ENCODE measurements at places on chromosomes 3 and 15.

GRCh38 chr3:75631541-75631940 is 32.6 kb upstream of the FRG2C start:
- no peak for DNase-seq

DNA sequence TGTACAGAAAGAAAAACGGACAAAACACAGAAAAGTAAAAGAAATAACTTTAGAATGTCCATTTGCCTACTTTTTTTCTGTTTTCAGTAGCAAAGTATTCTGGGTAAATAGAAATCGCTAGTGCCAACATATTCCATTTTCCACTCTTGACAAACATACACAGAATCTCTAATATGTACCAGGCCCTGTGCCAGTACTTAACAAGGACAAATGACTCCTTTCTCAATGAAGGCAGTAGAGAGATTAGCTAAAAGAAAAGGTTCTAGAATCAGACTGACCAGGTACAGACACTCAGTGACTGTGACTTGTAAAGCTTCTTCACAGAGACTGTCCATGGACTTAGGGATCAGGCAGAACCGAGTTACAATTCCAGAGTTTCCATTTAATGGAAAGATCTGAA is 165.8 kb upstream of the STAC start:
- no peak for DNase-seq

DNA sequence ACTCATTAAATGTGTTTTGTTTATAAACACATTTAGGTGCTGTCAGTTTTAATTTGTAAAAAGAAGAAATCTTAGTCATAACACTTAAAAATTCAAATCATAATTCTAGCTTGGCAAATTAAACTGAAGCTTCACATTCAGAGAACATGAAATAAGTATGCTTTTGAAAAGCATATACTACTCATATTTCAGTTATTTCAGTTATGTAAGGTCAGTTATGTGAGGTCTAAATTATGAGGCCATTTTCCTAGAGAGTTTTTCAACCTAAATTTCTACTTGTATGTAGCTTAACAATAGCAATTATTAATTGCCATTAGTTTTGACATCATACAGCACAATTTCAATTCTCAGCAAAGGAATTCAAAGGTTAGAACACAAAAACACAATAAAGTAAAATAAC is 465.0 kb downstream of the PLOD2 start:
- no peak for DNase-seq

DNA sequence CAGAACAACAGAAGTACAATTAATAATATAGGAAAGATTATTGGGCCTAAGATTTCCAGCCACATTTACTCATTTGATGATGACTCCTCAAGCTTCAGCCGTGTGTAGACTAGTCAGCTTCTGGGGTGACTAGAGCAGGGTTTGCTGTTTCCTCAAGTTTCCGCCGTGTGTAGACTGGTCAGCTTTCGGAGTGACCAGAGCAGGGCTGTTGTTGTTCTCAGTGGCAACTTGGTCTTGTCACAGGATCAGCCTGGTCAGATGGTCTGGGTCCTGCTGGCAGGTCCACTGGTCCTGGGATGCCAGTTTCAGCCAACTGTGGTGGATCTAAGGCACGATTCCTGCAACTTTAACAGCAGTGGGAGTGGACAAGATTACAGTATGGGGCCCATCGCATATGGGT is 21.8 kb upstream of the NOX5 start:
- DNase-seq, result no peak

DNA sequence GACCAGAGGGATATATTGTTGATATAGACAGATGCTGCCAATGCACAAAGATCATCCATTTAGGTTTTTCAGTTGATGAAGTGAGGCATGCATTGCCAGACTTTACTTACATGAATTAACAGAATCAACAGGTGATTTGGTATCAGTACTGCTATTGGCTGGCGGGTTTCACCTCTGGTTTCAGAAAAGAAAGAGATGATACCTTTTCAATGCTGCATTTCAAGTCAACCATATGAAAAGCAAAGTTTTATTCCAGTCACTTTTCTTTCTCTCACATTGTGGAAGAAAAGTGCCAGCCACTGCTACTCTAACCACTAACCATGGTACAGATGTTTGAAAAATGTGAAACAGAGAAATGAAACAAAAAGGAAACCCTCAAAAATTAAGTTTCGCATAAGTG is 289.1 kb downstream of the TIGIT start:
- DNase-seq, result no peak

DNA sequence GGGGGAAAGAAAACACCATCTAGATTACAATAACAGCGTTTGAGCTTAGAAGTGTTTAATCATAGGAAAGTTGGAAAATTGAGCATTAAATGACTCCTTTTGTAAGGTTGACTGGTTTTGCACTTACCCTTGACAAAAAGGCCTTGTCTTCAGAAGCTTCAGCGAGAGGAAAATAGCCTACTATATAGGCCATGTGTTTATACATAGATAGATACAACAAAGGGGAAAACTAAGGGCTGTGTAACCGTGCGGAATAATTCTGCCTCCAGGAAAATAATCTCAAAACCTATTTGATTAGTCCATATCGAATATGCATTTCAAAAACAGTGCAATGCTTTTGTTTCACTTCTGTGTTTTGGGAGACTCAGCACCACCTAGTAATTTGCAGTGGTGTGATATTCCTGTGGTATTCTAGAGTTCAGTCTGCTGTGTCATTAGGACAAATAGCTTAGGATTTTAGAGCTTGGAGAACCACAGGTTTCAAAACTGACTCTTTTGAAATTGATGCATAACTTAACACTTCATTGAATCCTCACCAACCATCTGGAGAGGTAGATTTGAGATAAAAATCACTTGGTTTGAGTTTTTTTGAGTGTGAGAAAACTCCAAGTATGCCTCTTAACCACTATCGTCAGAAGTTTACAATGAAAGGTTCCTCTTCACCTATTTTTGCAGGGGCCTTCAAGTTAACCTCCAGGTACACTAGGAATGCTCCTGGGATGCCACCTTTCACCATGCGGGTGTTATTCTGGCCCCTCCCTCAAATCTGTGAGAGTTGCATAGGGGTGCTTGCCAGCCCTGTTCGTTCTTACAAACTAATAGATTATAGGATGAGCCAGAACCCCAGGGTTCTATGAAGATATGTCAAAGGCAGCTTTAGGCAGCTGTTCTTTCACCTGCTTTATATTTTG is 1.9 kb downstream of the ARHGAP31 start:
- DNase-seq, result no peak

- DNase-seq, result no peak
These were observed 146.5 kb downstream of the XXYLT1 start for GRCh38 chr3:195124378-195124992.

- DNase-seq, result peak; percentile 55
These were observed 136.5 kb downstream of the ZNF609 start for GRCh38 chr15:64596701-64597476.

DNA sequence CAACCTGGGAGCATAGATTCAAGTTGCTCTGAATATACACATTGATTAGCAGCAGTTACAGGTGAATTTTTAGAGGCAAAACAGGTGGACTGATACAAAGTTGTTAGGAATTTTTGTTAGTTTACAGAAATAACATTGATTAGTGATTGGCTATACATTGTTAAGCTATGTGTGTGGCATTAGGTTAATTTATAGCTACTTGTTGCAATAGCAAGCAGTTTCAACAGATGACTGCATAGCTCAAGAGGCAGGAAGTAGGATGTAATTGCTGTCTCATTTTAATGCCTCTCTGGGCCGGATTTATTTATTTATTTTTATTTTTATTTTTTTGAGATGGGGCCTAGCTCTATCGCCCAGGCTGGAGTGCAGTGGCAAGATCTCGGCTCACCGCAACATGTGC is 99.7 kb downstream of the TCF12 start:
- DNase-seq, result no peak

GRCh38 chr3:39262846-39263245 is 17.0 kb downstream of the CX3CR1 start:
- no peak for DNase-seq

DNA sequence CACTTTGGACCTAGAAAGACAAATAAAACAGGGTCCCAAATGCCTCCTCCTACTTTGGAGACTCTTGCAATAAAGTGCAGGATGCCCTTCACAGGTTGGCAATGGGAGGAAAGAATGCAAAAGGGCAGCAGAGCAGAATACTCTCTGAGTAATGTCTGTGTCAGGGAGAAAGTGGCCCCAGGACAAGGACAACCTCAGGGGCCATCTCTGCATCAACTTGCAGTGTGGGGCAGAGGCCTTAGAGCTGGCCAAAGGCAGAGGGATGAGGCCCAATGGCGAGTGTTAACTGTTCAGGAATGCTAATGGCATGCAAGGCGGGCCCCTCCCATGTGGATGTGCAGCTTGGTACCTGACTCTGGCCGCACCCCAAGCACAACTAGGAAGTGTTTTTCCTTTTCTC is 8.4 kb downstream of the UPK1B start:
- no peak for DNase-seq

DNA sequence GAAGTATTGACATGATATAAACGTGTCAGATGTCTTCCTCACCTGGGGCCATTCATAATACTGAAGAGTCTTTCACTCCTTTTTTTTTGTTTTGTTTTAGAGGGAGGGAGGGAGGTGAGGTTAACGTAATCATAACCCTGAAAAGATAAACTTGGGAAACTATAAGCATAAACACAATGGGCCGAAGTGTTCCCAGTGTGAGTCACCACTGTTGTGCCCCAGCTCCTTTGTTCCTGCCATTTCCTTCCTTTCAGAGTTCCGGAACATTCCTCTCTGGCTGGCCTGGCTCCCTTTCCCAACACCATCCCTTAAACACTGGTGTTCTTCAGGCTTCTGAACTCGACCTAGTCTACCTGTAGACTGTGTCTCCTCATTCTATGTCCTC is 18.6 kb downstream of the PLD1 start:
- DNase-seq, result no peak

GRCh38 chr15:69760258-69760845 is 307.7 kb downstream of the RPLP1 start:
- no peak for DNase-seq

DNA sequence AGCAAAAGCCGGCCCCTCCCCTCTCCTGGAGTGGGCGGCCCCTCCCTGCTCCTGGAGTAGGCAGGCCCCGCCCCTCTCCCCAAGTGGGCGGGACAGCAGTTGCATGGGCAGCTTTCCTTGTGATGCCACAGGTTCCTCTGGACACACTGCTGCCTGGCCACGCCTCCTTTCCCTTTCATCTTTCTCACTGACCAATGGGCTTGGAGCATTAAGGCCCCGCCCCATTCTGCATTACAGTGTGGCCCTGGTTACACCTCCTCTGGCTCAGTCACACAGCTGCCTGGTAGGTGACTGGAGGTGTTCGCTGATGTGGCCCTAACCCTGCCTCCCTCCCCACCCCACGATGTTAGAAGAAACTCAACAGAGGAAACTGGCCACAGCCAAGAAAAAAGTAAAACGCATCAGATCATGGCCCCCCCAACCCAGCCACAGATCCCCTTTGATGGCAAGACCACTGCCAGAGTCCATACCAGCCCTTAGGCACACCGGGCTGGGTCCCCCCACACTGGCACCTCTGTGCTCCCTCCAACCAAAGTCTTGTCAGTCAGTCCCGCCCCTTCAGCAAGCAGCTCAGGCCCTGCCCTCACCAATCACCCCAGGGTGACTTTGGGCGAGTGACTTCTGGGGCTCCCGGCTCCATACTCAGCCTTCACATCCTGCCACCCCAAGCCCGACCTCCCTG is 84.3 kb downstream of the ADAMTS7 start:
- no peak for DNase-seq

DNA sequence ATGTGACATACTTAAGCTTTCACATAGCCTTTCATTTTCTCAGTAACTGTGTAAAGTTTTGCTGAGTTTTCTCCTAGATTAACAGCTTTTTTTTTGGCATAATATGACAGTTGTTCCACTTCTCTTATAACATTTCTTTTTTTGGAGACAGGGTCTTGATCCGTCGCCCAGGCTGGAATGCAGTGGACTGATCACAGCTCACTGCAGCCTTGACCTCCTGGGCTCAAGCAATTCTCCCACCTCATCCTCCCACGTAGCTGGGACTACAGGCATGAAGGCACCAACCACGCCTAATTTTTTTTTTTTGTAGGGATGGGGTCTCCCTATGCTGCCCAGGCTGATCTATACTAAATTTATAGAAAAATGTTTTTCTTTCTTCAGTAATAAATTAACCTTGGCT is 30.1 kb downstream of the DLG1 start:
- no peak for DNase-seq

- DNase-seq, result no peak
These were observed 22.5 kb upstream of the EPHB1 start for GRCh38 chr3:134772591-134772990.

- DNase-seq, result no peak
These were observed 82.3 kb upstream of the AGTR1 start for GRCh38 chr3:148615382-148615781.

- DNase-seq, result no peak
These were observed 47.0 kb upstream of the DLG1 start for GRCh38 chr3:197345390-197345789.

GRCh38 chr15:33236841-33237509 is 42.5 kb upstream of the FMN1 start:
- DNase-seq, result no peak

- DNase-seq, result no peak
These were observed 144.7 kb upstream of the ANKRD28 start for GRCh38 chr3:15942462-15942861.

- DNase-seq, result peak; percentile 10
These were observed at the start of gene FBLN2 for GRCh38 chr3:13548696-13549622. FBLN2 (plus strand) TSS chr3:13549125; CDS start chr3:13570356, 21,231 bp downstream.

- no peak for DNase-seq
These were observed 101.5 kb downstream of the RBMS3 start for GRCh38 chr3:29382409-29382808.

- no peak for DNase-seq
These were observed 705 bp downstream of the DLL4 start for GRCh38 chr15:40929660-40930429.

GRCh38 chr3:43012174-43012573 is 33.1 kb downstream of the GASK1A start:
- no peak for DNase-seq

- no peak for DNase-seq
These were observed 29.8 kb upstream of the SLC25A36 start for GRCh38 chr3:140911822-140912221.

- no peak for DNase-seq
These were observed 11.5 kb upstream of the BUB1B start for GRCh38 chr15:40149339-40149738.

DNA sequence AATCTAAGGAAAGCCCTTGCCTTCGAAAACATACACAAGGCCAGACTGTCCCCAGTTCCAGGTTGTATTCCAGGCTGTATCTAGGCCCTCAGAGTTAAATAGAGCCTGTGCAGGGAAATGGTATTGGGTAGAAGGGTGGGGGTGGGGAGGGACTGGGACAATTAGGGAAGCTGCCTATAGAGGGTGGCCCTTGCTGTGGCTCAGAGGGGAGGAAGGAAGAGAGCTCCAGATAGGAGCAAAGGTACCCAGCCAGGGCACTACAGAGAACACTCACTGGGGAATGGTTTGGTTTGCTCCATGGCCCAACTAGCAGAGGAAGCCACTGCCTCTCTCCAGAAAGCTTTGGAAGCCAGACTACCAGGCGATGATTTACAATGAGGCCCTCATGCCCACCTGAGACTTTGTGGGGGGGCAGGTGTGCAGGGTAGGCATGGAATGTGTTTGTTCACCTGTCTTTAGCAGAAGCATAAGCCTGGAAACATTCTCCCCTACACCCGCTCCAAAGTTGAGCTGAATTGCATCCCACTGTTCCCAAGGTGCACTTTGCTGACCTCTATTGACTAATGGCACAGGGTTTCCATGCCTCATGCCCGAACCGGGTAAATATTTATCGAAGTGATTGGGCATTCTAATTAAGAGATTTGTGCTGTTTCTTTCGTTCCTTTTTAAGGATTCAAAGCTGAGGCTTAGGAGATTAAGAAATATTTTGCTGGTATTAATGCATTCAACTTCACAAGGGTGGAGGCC is 6.3 kb upstream of the TLE3 start:
- no peak for DNase-seq

GRCh38 chr3:42078677-42079076 is 12.5 kb upstream of the TRAK1 start:
- DNase-seq, result no peak

GRCh38 chr3:26556637-26557036 is 65.9 kb upstream of the LRRC3B start:
- no peak for DNase-seq
